ENCODE measurements at places on chromosomes 12 and 14.
A peak's percentile ranks its signal among the peaks of the same experiment; 100 is the strongest.

DNA sequence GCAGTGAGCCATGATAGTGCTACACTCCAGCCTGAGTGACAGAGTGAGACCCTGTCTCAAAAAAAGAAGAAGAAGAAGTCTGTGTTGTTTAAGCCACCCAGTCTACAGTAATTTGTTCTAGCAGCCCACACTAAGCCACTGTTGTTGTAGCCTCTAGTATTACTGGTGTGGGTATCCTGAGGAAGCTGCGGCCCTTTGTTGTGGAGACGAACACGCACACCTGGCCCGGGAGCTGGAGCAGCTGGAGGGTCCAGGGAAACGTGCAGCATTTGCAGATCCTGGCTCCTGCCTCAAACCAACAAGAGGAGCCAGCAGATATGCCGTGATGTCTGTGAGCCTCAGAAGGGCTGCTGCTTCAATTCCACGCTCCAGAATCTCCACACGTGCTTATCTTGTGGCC is 65.3 kb downstream of the MAP1LC3B2 start:
- no peak for DNase-seq

- no peak for DNase-seq
These were observed 85.6 kb downstream of the DICER1 start for GRCh38 chr14:95071649-95072280.

DNA sequence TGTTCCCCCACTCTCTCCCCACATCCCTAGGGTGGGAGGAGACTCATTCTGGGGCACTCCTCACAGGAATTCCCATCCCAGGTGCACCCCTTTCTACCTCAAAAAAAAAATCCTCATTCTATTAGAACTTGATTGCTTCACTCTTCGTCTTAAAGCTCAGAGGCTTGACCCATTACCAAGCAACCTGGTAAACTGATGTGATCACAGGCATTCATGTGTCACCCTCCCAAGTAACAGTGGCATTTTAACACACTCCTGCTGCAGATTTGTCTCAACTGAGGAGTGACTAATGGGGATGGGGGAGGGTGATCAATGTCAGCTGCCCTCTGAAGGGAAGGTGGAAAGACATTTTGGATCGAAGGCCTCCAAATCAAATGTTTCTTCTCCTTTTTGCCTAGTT is 78.1 kb upstream of the PTHLH start:
- no peak for DNase-seq

DNA sequence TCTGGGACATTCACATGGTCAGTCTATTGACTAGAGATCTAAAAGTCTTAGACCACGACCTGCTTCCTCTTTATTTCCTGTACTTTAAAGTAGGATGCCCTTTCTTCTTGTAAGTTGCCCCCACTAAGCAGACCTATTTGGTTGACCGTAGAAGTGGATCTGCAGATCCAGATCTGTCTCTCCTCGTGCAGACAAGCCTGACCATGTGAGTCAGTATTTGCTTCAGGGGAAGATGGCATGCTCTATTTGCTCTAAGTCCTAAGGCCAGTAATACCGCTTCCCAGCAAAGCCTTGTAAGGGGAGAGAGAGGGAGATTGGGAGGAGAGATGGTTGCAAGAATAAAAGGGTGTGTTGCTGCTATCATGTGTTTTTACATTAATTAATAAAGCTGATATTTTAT is 46.8 kb downstream of the KCNC2 start:
- DNase-seq = no peak

- DNase-seq = no peak
These were observed 218.9 kb downstream of the ACSS3 start for GRCh38 chr12:81296556-81297305.

GRCh38 chr12:46147144-46147543 is 121.7 kb downstream of the SLC38A1 start:
- DNase-seq = no peak

- no peak for DNase-seq
These were observed 26.7 kb downstream of the DCP1B start for GRCh38 chr12:1977588-1977987.

DNA sequence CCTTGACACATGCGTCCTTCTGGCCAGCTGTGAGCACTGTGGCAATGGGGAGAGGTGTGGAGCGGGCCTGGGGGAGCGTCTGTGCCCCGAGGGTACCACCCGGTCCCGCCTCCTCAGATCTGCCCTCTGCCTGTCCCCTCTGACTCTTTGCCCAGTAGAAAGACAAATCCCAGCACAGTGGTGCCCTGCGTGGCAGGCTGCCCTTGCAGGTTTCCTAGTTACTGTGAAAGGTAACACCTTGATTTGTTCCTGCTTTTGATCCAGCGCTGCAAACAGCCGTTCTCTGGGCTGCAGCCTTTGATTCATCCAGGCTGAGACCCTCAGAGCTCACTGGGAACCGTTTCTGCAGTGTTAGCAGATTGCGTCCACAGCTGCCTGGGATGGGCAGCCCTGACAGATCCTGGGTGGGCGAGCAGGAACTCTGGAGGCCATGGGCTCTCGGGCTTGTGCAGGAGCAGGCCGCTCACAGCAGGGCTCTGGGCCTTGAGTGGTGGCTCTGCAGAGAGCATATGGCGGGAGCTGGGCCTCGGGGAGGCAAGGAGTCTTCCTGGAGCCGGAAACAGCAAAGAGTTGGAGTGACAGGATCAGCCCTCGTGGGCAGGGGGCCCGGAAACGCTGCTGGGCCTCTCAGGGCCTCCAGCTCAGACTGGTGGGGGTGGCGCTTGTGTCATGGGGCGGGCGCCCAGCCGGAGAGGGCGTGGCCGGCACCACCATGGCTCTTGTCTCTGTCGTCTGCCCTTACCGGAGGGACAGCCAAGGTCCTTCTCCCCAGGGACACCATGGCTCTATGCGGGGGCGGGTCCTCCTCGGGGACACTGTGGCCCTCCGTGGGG is 16.6 kb downstream of the FBRSL1 start:
- DNase-seq = no peak

DNA sequence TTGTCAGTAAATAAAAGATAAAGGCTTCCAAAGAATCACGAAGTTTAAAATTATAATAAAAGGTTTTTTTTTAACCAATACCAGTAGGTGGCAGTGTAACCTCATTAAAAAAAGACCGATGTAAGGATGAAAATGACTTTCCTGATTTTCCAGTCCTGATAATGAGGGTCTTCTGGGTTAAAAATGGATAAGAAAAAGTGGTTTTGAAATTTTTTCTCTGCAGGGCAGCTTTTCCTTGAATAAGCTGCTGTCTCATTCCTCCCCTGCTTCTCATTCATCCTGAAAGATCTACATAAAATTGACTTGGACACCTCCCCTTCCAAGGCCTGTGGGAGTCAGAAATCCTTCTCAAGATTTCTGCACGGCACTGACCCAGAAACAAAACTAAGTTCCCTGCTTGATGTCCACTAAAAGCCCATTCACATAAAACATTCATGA is 58.9 kb upstream of the FBXO33 start:
- DNase-seq = no peak

- no peak for DNase-seq
These were observed 505.4 kb downstream of the LRFN5 start for GRCh38 chr14:42112108-42112507.

- DNase-seq = no peak
These were observed 114.0 kb upstream of the KRAS start for GRCh38 chr12:25364529-25365339.

DNA sequence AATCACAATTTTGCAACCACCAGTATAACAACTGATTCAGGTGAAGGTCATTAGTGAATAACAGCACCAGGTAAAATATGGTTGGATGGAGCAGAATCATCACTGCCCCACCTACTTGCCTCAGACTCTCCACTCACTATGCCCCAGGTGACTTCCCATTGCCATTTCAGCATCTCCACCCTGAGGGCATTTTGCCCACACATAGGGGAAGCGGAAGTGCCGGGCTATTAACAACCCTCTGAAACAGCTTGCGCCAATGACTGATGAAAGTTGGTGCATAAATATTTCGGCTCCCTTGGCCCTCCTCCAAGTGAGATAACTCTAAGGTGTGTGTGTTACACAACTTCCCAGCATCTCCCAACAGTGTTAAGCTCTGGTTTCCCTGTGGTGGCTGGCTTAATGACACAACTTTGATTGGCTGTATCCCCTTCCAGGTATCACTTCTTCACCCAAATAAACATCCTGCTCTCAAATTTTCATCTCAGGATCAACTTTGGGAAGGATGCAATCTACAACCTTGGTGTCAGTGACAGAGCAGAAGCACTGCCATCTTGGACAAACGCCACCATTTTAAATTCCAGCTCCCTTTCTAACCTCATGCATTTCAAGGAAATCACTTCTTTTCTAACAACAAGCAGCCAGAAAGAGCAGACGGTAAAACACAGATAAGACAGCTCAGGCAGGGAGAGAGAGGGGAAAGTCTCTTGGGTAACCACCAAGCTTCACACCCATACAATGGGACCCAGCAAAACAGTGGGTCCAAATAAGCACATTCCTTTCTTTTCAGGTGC is 73.6 kb upstream of the PPP2R5C start:
- no peak for DNase-seq

DNA sequence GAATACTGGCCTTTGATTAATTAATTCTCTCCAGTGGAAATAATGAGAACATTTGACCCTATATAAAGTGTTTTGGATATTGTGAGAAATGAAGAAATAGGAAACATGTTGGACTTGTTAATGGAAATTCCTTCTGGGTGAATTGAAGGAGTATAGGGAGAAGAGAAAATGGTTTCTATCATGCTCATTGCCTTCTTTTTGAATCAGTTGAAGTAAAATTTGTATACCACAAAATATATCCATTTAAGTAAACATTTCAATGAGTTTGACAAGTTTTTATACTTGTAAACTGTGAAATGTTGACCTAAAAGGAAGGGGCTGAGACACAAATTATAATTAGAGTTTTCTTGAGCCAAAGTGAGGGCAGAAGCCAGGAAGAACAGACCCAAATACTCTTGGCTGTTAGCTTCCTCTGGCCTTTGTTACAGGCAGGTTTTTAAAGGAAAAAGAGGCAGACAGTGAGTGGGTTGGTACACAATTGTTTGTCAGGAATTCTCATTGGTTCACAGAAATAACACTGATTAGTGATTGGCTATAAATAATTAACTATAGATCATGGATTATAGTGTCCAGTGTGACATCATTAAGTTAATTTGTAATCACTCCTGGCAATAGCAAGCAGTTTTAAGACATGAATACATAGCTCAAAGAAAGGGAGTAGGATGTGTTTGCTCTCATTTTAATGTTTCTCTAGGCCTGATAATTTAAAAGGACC is 826 bp downstream of the ZNF705A start:
- no peak for DNase-seq

DNA sequence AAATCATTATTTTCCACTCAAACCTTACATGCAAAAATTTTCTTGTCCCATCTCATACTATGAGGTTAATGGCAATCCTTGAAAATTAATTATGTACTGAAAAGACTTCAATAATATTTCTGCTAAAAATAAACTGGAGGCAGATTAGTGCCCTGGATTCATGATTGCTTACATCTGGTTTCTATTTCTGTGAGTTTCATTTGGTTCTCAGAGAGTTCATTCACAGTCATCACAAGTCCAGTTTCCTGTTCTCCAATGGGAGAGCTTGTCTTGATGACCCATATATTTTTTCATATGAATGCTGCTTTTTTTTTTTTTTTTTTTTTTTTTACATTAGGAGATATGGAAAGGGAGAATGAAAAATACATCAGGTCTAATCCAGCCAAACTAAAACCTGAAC is 6.6 kb upstream of the PTHLH start:
- DNase-seq = no peak

DNA sequence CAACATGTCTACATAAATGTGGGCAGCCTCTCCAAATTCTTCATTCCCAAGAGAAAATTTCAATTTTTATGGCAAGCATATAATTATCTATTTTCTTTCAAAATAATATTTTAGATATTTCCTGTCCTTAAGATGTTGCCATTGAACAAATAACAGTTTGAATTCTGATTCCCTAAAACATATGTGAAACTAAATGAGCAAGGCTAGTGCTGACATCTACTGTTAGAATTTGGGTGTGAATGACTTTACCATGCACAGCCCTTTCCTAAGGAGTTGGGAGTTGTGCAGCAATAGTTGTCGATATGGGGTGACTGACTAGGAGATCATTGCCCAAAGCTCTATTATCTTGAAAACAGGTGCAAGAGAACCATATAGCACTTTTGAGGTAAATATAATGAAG is 108.2 kb upstream of the SLC38A4 start:
- DNase-seq = no peak

GRCh38 chr12:65307169-65307501 is 28.7 kb downstream of the MSRB3 start:
- no peak for DNase-seq

- DNase-seq = peak; percentile 33
These were observed 44.7 kb upstream of the SINHCAF start for GRCh38 chr12:31370531-31371255.

All from HuH-7.5 (cell line).